ELR (cell line): ENCODE measurements at places on chromosomes 3 and 15.
A peak's percentile ranks its signal among the peaks of the same experiment; 100 is the strongest.

- no peak for DNase-seq
These were observed 49.0 kb downstream of the LRRN1 start for GRCh38 chr3:3847994-3848922.

- DNase-seq = no peak
These were observed 294.0 kb upstream of the PLSCR5 start for GRCh38 chr3:146899171-146899570.

DNA sequence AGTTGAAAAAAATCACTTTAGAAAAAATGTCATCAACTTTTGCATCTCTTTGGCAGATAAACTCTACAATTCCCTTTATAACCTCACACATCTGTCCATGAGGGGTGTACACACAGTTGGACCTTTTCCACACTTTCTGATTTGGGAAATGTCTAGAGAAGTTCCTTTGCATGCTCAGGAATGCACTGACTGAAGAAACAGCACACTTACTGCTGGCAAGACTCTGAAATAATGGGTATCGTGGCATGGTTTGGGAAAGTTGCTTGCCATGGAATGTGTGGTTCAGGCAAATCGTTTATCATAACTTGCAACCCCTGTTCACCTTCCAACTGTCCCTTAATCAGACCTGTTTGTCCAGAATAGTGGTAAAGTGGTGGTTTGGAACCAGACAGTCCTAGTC lies 135.3 kb upstream of the TGFBR2 start:
- DNase-seq = no peak

DNA sequence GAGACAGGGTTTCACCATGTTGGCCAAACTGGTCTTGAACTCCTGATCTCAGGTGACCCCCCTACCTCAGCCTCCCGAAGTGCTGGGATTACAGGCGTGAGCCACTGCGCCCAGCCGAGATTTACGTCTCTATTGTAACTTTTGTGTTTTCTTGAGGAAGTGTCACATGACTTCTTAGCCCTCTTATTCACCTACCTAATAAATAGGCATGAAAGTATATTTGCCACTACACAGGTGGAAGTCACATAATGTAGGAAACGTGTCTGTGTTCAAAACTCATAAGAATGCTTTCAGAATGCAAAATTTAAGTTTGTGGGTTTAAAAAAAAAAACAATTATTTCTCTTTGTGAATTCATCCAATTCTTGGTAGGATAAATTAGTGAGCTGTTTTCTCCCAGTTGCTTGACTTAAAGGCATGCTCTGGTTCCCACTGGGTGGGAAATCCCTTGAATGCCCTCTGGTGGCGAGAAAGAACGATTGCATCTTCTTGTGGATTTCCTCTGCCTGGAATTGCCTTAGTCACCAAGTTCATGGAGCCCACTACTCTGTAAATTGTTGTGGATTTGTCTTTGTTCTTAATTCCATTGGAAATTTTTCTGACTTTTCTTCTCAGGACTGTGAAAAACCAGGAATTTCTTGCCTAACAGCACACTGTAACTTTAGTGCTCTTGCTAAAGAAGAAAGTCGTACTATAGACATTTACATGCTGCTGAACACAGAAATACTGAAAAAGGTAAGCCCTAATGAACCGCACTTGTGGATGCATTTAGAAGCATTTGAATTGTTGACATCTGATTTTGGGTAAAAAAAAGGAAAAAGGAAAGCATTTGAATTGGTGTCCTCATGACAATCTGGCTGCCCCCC lies 82.2 kb upstream of the CTDSPL start:
- DNase-seq = peak; percentile 79

GRCh38 chr3:194720048-194720447 lies 34.4 kb downstream of the FAM43A start:
- no peak for DNase-seq

DNA sequence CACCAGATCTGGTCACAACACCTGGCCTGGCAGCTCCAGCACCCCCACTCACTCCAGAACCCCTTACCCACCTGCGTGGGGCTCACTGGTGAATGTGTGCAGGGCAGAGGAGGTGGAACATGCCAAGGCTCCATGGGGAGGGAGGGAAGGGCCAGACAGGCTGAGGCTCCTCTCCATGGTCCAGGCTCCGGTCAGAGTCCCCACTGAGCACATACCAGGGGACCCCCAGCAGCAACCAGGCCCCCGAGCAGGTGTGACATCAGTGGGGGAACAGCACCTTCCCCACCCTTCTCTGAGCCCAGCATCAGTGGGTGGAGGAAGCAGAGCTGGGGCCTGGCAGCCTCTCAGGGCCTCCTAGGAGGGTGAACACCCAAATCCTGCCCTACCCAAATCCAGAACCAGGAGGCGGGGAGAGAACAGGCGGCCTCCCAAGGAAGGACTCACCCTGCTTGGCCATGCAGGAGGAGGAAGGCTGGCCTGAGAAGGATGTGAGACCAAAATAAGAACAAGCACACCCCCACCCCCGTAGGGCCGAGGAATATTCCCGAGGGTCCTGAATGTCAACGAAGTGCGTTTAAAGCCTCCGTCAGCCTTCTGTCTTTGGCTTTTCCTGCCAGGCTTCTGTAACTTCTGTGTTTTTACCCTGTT lies 1.1 kb upstream of the GP9 start:
- no peak for DNase-seq

- no peak for DNase-seq
These were observed 133.7 kb upstream of the UBE2E1 start for GRCh38 chr3:23671851-23672589.

GRCh38 chr15:71212146-71212545 lies 96.9 kb downstream of the THSD4 start:
- DNase-seq = no peak

DNA sequence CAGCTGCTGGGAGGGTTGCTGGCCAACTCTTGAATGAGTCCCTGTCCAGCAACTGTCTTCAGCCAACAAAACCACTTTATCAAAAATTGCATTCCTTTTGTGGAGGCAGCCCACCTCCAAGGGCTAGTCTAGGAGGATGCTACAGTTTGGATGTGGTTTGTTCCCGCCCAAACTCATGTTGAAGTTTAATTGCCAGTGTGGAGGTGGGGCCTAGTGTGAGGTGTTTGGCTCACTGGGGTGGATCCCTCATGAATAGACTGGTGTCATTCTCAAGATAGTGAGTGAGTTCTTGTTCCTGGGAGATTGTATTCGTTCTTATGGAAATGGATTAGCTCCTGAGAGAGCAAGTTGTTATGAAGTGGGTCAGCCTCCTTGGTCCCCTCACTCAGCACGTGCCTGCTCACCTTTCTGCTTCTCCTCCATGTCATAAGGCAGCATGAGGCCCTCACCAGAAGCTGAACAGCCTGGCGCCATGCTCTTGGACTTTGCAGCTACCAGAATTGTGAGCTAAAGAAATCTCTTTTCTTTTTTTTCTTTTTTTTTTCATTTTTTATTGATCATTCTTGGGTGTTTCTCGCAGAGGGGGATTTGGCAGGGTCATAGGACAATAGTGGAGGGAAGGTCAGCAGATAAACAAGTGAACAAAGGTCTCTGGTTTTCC lies 4.2 kb upstream of the RFC4 start:
- DNase-seq = no peak

DNA sequence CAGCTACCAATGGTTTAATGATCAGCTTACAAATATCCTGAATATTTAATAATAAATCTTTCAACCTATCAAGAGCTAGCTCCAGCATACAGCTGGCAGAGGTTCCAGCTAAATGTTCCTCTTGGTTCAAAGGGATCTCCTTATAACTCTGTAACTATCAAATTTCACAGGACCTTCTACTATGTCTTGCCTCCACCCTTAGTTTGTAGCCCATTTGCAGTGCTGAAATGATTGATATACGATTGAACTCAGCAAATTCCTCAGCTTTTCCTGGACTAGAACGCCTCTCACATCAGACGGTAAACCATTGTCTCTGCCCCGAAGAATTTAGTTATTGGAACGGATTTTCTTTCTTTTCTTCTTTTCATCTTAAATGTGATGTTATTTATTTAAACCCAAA lies 41.5 kb downstream of the CD200R1L start:
- no peak for DNase-seq

DNA sequence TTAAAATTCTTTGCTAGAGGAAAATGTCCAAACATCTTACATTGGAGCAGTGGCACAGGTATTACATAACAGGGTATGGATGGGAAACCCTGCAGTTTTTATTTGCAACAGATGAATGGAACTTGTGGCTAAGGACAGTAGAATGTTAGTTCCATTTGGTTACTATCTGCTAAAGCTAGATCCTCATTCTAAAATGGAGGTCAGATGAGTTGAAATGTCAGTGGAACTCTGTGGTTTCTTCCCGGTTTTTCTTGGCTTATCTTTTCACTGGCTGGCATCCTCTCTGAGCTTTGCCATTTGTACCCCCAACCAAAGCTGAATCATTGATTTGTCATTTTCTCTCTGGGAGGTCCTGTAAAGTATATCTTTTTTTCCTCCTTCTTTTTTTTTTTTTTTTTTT lies 68.9 kb downstream of the ARMC8 start:
- DNase-seq = no peak

DNA sequence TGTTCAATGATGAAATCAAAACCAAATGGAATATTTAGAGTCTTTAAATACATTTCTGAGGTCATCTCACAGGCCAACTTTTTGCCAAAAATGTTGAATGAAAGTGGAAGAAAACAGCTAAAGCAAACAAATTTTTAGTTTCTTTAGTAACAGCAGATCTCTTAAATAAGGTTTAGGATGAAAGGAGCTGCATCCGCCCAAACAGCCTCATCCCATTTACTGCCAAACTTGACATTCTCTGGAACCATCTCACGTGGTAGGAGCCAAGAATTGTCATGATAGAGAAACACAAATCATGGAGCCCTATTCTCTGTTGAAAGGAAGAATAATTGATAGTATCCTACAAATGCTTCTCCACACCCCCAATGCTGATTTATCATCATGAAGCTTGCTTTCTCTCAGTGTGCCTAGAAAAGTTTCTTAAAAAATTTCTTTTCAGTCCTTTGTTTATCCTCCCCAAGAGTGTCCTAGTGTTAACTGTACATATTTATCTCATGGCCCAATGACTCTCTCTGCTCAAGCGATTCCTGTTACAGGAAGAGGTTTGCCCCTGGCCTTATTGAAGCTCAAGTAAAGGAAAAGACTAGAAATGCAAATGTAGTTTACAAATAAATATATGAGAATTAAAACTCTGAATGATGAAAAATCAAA lies 23.4 kb downstream of the SLC9A9 start:
- DNase-seq = no peak
